NCI-H510A treated with DMSO at 0.1 percent for 48 hours (cell line): ENCODE measurements at places on chromosomes 12 and 14.

DNA sequence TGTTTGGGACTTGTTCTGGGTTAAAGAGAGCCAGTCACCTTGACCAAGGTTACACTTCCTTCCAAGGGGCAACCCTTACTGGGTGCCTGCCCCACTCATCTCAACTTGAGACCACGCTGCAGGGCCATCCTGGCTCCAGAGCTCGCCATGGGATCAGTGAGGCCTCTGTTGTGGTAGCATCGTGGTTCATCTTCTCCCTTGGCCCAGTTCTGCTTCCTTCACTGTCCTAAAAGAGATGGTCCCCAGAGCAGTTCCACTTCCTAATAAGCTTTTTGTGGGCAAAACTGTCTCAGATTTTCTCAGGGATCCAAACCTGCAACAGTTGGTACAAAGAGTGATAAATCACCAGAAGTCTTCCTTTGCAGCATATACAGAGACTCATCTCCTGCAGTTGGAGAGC is 165.9 kb upstream of the TMEM260 start:
- no peak for DNase-seq

DNA sequence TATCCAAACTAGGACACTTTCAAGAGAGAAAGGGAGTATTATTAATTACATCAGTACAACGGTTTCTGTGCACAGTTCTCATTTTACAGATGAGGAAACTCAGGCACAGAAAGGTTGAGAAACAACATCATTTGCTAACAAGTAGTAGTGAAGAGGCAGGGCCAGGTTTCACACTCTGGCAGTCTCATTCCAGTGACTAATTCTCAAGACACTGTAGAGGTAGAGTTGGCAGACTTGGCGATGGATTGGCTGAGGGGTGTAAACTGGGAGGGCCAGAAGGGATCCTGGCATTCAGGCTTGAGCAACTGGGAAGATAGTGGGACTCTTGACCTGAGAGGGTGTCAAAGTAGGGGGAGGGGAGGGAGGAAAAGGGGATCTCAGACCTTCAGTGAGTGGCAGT is 73.8 kb upstream of the BDKRB2 start:
- DNase-seq = no peak

DNA sequence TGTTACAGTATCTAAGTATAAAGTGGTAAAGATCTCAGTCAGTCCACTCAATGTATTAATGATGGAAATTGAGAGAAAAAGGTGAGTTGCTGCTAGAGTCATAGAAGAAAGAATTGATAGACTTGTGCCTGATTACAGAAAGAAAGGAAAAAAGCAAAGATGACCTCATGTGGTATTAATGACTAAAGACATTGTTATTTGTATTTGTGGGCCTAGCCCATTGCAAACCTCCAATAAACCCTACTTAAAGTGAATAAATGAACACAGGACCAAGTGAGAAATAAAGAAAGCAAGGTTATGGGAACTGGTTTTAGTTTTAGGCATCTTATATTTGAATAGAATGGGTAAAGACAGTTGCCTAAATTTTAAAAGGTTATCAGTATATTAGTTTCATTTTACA is 105.5 kb downstream of the SYT1 start:
- DNase-seq = no peak

- no peak for DNase-seq
Observed at GRCh38 chr12:66776974-66777373, 98.1 kb upstream of the GRIP1 start.

GRCh38 chr14:52949711-52950409 is 990 bp downstream of the FERMT2 start:
- DNase-seq = peak; percentile 25

GRCh38 chr12:65685514-65685913 is 138.8 kb upstream of the HMGA2 start:
- DNase-seq = no peak

DNA sequence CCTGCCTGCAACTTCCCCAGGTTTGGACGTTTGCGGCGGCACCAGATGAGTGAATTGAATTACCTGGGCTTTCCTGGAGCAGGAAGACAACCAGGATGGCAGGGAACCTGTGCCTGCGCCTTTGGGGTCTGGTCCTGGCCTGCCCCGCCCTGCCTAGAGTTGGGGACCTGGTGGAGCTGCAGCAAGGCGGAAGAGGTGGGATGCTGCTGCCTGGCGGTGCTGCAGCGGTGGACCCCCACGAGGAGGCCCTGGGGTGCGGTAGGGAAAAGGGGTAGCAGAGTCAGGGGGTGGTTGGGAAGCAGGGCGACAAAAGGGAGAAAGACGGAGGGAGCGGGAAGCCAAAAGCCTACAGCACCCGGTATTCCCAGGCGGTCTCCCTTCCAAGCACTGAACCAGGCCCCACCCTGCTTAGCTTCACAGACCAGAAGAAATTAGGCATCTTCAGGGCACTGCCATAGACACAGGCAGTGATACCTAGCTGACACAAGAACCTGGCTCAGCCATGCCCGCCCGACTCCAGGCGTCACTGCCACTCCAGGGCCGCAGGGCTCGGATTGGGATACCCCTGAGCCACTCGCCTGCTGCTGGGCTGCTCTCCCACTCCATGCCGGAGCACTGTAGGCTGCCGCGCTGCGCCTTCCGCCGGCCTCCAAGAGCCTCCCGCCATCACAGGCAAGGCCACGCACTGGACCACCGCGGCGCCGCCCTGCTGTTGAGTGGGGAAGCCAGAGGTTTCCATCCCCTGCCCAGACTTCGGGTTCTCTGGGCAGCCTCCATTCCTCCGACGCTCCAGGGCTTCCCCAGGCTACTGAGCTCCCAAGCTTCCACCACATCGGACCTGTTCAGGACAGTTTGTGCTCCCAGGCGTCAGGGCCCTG is 155.2 kb upstream of the ALG10B start:
- DNase-seq = no peak

DNA sequence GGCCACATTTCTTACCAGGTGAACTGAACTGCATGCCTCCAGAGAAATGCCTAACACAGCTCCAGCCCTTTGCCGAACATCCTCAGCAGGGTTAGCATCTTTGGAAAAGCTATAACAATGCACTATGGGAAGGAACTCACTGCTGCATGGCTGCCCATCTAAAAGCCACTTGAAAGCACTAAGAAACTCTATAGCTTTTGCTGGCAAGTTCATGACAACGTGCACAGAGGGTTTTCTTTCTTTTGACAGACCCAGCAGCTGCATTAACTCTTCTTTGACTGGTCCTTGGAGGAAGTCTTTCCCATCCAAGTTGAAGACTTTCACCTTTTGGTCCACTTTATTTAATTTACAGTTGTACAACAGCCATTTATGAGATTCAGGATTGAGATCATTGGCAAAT is 5.3 kb downstream of the TRMT5 start:
- DNase-seq = no peak

DNA sequence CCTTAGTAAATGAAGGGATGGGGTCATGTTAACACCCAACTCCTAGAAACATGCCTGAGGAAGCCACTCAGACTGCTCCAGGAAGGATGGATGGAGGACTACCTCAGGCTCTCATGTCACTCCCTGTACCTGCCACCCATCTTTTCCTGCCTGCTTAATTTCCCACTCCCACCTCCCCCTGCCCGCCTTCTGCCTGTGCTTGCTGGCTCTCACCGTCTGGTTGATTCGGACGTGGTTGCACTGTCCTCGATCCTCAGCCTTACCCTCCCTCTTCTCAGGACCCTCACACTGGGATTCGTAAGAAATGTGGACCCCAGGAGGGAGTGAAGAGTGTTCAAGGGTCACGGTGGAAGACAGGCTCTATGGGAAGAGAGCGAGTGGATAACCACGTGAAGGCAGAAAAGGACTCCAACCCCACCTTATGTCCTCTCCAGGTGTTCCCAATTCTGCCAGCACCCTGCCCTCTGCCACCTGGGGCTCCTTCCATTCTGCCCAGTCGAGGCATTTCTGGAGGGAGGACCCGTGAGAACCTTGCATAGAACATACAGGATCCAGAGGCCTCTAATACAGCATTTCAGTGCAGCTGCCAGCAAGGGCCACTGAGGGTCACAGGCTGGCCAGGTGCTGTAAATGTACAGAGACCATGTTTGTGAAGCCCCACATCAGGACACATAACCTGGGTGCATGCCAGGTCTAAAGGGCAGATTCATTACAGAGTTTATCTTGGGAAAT is 12.9 kb downstream of the ITGB7 start:
- DNase-seq = no peak

GRCh38 chr12:88643685-88644084 is 63.4 kb upstream of the KITLG start:
- DNase-seq = no peak

- DNase-seq = no peak
Observed at GRCh38 chr14:69363055-69363454, 35.0 kb downstream of the ERH start.

- peak; percentile 97 for DNase-seq
Observed at GRCh38 chr12:115871714-115872113, 405.8 kb downstream of the MED13L start.

GRCh38 chr12:57944313-57945023 is 3.1 kb downstream of the ATP23 start:
- DNase-seq = no peak

DNA sequence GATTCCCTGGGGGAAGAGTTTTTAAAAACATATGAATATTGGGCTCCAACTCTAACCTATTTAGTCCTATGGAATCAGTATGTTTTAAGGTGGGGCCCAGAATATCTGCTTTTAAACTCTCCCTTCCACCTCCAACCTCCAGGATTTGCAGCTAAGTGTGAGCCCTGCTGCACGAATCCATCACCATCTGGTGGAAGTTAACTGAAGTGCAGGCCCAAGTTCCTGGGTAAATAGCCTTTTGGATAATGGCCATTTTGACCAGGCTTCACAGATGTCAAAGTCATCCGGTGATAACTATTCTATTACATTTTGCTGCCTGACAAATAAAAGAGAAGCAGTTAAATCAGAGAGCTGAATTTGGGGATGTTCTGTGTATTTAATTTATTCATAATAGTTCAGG is 58.1 kb upstream of the RMST start:
- peak; percentile 75 for DNase-seq

GRCh38 chr14:87131879-87132278 is 861.1 kb downstream of the GALC start:
- peak; percentile 67 for DNase-seq

DNA sequence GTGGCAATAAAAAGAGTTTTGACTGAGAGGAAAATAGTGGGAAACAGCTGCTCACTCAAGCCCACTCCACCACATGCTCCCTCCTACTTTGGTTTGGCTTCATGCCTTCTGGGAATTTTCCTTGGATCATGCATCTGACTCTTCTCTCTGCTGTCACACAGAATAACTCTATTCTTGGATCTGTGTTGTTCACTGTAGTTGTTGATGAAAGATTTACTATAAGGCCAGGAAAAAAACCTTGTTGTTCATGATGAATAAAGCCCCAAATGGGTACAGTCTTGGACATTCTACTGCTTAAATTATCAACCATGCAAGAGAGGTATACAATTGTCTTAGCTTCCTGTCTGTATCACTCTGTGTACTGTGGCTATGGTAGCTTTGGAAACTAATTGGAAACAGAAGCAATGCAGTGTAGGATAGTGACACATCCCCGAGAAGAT is 70.5 kb downstream of the TMX1 start:
- no peak for DNase-seq

DNA sequence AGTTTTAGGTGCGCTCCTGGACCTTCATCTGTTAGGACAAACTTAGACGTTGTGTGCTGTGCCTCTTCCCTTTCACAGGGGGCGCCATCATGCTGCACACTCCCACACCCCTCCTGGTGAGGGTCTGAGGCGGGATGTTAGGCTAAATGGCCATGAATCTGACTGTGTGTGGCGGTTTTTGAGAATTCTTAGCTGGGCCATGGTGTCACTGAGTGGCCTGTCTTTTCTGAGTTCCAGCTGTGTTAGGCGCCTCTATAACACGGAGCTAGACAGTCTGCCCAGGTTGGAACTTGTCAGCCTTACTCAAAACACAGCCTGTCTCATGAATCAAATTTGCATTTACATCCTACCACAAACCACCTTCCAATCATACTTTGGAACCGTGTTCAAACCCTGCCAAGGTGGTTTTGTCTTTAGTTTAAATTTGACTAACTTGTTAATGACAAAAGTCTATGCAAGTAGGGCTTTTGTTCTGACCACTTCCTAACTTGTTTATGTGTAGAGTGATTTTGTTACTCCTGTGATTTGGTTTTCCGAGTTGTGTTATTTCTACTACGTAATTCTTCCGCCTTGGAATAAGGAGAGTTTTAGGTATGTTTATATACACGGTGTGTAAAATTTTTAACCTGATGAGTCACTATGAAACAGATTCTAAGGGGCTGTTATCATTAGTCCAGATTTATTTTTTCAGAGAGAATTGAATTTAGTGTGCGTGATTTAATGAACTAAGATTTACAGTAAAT is 19.6 kb downstream of the ACVR1B start:
- no peak for DNase-seq

- DNase-seq = no peak
Observed at GRCh38 chr12:71721783-71722505, 32.7 kb upstream of the RAB21 start.

DNA sequence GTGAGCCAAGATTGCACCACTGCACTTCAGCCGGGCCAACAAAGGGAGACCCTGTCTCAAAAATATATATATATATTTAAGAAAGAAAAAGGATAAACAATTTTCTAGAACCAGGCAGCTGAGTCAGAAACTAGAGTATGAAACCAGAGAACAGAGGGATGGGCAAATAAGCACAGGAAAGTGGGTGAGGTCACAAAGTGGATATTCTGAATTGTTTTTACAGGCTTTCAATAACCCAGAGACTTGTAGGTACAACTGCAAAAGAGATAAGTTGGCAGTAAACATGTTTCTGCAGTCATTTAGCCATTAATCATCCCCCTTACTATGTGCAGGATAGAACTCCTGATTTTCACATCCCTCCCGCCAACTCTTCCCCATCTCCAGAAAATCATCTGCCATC is 94.2 kb downstream of the BTG1 start:
- DNase-seq = no peak

- no peak for DNase-seq
Observed at GRCh38 chr12:132674561-132674960, 12.6 kb downstream of the POLE start.

GRCh38 chr14:54805070-54805444 is 97.6 kb downstream of the GCH1 start:
- DNase-seq = no peak

DNA sequence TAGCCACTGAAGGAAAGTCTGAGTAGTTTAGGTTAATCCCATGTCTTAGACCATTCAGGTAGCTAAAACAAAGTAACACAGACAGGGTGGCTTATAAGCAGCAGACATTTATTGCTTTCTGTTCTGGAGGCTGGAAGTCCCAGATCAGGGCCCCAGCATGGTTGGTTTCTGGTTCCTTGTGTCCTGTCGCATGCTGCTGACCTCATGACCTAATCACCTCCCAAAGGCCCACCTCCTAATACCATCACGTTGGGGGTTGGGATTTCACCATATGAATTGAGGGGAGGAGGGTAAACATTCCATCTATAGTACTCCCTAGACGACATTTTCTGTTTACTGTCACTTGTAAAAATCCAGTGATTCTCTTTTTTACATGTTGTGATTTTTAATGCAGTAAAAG is 148.6 kb downstream of the FBXL14 start:
- no peak for DNase-seq

DNA sequence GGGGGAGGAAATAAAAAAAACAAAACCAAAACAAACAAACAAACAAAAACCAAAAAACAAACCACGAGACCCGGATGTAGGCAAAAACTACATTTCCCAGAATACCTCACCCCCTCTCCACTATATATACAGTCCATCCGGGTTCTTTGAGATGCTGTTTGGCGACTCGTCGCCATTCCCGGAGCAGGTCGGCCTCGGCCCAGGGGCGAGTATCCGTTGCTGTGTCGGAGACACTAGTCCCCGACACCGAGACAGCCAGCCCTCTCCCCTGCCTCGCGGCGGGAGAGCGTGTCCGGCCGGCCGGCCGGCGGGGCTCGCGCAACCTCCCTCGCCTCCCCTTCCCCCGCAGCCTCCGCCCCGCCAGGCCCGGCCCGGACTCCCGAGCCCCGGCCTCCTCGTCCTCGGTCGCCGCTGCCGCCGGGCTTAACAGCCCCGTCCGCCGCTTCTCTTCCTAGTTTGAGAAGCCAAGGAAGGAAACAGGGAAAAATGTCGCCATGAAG is at the start of gene RNF10:
Gene RNF10, plus strand, starts transcription at position 154 of the 500 bp plus-strand sequence. CDS start 456 bp downstream, outside the sequence.
- DNase-seq = peak; percentile 92
